ENCODE measurements at places on chromosomes 11 and 22. TPM values are rescaled to one million over a fixed set of nuclear protein-coding genes. Genes with fewer than 3 reads are reported as not detected.

TESMIN gene
- not detected for total RNA-seq

IRAG1 gene
- total RNA-seq, result 236 TPM

SLC5A1 gene
- total RNA-seq, result not detected

CHRNA10 gene
- not detected for total RNA-seq

DNA sequence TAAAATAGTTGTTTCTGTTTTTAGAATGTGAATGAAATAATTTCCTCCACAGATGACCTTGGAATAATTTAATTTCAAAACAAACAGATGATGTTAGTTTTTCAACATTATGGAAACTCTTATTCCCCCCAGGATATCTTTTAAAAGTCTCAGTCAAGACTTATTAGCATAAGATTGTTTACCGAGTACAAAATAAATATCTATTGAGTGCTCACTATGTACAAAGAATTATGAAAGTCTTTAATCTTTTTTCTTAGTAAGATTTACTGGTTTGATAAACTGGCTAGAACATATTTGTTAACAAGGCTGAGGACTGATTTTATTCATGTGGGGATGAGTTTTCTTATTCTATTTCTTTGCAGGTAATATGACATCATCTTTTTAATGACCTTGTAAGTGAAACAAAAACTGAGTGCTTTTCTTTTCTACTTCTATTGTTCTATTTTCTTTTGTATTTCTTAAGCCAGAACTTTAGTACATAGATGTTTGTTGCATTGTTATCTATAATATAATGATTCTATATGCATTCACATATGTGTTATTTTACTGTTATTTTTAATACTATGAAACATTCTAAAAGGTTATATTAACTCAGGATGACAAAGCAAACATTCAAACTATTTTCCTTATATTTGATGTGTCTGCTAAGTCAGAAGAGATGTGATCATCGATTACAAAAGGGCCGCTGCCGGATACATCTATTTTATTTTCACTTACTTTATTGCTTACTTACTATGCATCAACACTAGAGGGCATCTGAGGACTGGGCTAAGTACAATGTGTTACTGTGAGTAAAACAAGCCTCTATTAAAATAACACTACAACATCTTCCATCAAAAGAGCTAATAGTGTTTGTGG, 111.0 kb upstream of the ARHGAP42 start:
- H3K4me1 ChIP-seq, result no peaks in the 10 kb centered on the region
- no peaks in the 10 kb centered on the region for H3K27me3 ChIP-seq
- no peak overlapping the region for H3K4me3 ChIP-seq
- no peak for DNase-seq
- H3K27ac ChIP-seq, result no peak overlapping the region

GRCh38 chr22:27507935-27508526, 293.5 kb downstream of the MN1 start:
- no peak overlapping the region for H3K27ac ChIP-seq
- H3K36me3 ChIP-seq, result no peaks in the 10 kb centered on the region
- no peak overlapping the region for H3K4me3 ChIP-seq
- H3K4me1 ChIP-seq, result peaks cover 35% of the 10 kb centered on the region
- no peak for DNase-seq

DNA sequence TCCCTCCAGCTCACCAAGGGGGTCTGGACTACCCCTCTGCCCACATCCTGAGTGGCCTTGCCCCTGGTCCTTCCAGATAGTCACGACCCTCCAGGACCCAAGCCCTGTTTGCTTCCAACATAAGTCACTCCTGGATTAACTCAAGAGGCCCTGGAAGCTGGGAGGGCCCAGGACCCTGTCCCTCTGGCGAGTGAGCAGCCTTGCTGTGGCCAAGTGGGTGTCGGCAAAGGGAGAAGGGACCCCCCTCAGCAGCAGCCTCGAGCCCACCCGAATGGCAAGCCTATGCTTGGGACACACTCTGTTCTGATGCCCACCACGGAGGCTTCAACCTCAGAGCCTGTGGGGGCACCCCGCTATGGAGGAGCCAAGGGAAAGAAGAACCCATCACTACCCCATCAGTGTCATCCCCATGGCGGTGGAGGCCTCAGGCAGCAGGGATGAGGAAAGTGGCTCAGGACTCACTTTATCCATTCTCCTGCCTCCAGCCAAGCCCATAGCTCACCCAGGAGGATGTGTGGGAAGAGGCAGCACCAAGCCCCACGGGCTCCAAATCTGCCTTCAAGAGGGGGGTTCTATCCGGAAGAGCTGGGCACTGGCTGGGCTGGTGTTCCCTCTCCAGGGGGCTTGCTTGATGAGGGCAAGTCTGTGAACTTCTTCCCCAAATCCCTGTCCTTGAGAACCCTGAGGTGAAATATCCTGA, 12.5 kb downstream of the SLC22A12 start:
- H3K4me1 ChIP-seq, result peaks cover under 1% of the 10 kb centered on the region
- H3K27ac ChIP-seq, result no peak overlapping the region

- H3K4me1 ChIP-seq, result no peaks in the 10 kb centered on the region
- no peak overlapping the region for H3K4me3 ChIP-seq
- no peak for DNase-seq
- H3K27ac ChIP-seq, result no peak overlapping the region
Observed at GRCh38 chr11:45279645-45280044, 6.5 kb downstream of the SYT13 start.

GRCh38 chr11:128898580-128899344, 7.6 kb downstream of the KCNJ5 start:
- H3K27me3 ChIP-seq, result no peaks in the 10 kb centered on the region
- H3K4me3 ChIP-seq, result no peak overlapping the region
- DNase-seq, result no peak
- no peak overlapping the region for H3K27ac ChIP-seq

GRCh38 chr22:37100589-37101127, 8.9 kb downstream of the TMPRSS6 start:
- no peaks in the 10 kb centered on the region for H3K4me1 ChIP-seq
- H3K36me3 ChIP-seq, result no peaks in the 10 kb centered on the region
- no peak overlapping the region for H3K4me3 ChIP-seq
- H3K27me3 ChIP-seq, result no peaks in the 10 kb centered on the region

GRCh38 chr22:42414565-42415303, 17.5 kb downstream of the NFAM1 start:
- no peaks in the 10 kb centered on the region for H3K36me3 ChIP-seq
- no peak for DNase-seq
- H3K4me3 ChIP-seq, result no peak overlapping the region
- H3K4me1 ChIP-seq, result no peaks in the 10 kb centered on the region
- H3K27me3 ChIP-seq, result no peaks in the 10 kb centered on the region

- no peak for DNase-seq
- H3K36me3 ChIP-seq, result no peaks in the 10 kb centered on the region
- H3K4me1 ChIP-seq, result no peaks in the 10 kb centered on the region
- no peaks in the 10 kb centered on the region for H3K27me3 ChIP-seq
- no peak overlapping the region for H3K27ac ChIP-seq
Observed at GRCh38 chr11:111236383-111236782, 9.1 kb upstream of the POU2AF2 start.

DNA sequence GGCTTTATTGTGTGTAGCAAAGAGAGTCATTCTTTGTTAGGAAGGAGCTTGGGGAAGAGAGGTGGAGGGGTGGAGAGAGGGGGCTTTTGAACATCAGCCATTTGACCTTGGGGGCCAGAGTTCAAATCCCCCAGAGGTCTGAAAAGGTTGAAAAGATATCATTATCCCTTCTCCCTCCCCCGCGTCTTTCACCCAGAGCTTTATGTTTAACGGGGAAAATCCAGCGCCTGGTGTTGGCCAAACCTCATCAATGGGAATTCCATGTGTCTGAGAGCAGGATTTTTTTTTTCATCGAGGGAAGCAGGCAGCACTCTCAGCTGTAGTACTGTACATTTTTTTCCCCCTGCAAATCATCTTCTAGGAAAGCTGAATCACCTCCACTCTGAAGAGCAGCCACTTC, 122.4 kb upstream of the HSD17B12 start:
- no peak overlapping the region for H3K4me3 ChIP-seq
- H3K36me3 ChIP-seq, result no peaks in the 10 kb centered on the region
- H3K27me3 ChIP-seq, result peaks cover 4% of the 10 kb centered on the region
- H3K27ac ChIP-seq, result no peak overlapping the region

DNA sequence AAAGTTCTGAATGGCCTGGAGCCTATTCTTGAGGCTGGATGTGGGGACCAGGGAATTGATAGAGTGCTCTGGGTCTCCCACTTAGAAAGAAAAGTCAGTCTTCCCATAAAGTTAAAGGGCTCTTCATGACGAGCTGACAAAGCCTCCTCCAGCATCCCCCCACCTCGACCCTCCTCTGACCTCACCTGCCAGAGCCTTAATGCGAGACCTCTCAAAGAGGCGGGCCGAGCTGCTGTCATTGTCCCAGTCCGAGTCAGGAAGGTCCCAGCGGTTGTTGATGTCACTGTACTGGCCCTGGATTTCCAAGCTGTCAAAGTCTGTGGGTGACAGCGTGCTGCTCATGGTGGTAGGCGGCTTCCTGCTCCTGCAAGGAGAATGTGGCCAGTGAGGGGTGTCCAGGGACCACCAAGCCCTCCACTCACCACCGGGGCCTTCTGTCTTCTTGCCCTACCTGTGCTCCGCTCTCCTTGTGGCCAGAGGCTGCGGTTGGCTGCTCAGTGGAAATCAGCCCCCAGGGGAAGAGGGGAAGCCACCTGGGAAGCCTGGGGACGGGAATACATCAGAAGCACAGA, 8.0 kb downstream of the SPTBN2 start:
- DNase-seq, result no peak
- no peak overlapping the region for H3K27ac ChIP-seq
- H3K4me1 ChIP-seq, result no peaks in the 10 kb centered on the region
- H3K36me3 ChIP-seq, result no peaks in the 10 kb centered on the region

DNA sequence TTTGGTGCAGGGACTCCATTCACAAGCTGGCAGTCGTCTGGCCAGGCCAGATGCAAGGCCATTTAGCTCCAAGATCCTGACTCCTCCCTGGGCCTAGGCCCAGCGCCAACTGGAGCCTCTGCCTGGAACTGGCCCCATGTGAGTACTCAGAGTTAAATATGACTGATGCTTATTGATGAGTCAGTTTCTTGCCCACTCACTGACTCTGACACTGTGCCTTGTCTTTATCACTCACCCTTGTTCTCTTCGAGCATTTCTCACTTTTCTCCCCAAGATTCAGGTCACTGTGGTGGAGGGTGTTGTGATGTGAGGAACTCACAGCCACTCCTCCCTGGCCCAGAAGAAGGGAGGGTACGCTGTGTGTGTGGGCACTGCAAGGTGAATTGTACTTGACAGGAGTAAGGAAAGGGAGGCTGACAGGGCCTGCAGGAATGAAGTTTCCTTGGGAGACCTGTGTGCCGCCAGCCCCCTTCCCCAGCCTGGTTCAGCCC, 23.2 kb upstream of the ST3GAL4 start:
- no peaks in the 10 kb centered on the region for H3K27me3 ChIP-seq
- no peaks in the 10 kb centered on the region for H3K4me1 ChIP-seq
- no peak overlapping the region for H3K27ac ChIP-seq
- peaks cover 7% of the 10 kb centered on the region for H3K36me3 ChIP-seq
- peak; percentile 70 for DNase-seq

DNA sequence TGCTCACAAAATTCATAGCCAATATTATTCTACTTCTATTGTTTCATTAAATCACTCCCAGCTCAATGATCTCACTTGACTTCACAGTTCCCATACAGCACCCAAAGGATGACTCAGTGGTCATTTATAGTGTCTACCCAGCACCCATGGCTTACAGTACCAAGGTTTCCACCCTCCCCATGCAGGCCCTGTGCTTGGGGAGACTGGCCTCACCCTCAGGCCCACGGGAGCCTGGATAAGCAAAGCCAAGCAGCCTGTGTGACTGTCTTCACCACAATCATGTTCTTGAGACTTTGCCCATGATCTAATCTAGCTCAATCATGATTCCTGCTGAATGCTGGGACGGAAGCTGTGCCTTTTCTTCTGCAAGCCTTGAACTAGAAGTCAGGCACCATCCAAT, 97.6 kb downstream of the SLC36A4 start:
- no peak overlapping the region for H3K4me3 ChIP-seq
- no peak for DNase-seq
- no peaks in the 10 kb centered on the region for H3K36me3 ChIP-seq
- H3K4me1 ChIP-seq, result no peaks in the 10 kb centered on the region
- no peak overlapping the region for H3K27ac ChIP-seq
- H3K27me3 ChIP-seq, result no peaks in the 10 kb centered on the region

DNA sequence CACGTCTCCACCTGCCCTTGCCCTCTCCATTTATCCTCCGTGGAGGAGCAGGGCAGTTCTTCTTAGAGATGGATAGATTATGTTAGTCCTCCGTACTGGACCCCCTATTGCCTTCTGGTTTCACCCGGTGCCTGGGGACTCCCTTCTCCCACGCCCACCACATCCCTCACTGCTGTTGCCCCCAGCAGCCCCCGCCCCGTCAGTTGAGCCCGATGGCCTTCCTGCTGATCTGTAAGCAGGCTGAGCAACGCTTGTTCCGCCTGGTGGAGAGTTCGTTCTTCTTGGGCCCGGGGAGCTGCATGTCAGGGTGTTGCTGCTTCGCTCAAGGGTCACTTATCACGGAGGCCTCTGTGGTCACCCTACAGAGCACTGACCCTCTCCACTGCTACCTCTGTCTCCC, 34.2 kb downstream of the B3GAT1 start:
- DNase-seq, result no peak
- H3K4me3 ChIP-seq, result no peak overlapping the region
- no peaks in the 10 kb centered on the region for H3K27me3 ChIP-seq
- H3K4me1 ChIP-seq, result no peaks in the 10 kb centered on the region
- no peak overlapping the region for H3K27ac ChIP-seq
- H3K36me3 ChIP-seq, result no peaks in the 10 kb centered on the region

DNA sequence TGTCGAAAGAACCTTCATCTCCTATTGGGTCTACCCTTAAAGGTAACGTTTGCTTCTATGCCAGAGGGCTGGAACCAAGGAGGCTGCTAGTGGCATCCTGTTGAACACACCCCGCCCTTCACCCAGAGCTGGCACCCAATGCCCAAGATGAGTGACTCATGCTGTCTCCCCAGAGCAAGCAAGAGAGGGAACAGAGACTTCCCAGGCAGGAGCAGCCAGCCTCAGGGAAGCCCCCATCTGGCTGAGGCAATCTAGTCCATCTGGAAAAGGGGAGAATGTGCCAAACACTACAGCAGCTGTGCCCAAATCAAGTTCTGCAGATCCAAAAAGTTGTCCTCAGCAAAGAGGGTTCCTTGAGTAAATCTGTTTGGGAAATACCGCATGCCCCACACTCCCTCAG, 91.9 kb upstream of the TP53I11 start:
- no peak overlapping the region for H3K27ac ChIP-seq
- H3K4me3 ChIP-seq, result no peak overlapping the region
- no peaks in the 10 kb centered on the region for H3K27me3 ChIP-seq
- DNase-seq, result peak; percentile 25
- peaks cover 2% of the 10 kb centered on the region for H3K4me1 ChIP-seq

DNA sequence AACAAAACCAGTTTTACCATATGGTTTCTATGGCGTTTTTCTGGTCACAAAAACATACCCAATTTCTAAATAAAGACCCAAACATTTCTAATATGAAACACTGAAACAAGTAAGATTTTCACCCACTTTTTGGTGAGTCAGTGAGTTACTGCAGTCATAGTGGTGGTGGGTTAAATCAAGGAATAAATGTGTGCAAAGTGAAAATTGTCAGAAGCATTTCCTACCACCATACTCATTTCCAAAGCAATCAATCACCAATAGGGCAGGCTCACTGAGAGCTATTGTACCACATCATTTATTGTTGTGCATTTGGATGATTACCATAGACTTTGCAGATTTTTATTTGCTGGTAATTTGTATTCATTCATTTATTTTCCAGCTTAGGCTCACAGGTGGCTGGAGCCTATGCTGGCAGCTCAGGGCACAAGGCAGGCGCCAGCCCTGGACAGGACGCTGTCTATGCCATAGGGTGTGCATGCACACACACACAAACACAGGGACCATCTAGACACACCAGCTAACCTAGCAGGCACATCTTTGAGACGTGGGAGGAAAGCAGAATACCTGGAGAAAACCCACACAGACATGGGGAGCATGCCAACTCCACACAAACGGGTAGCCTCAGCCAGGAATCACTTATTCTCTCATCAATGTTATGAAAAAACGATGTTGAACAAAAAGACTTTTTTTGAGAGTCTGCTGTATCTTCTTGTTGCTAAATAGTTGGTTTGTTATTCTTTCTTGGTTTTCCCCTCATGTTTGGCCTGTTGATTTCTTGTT, 5.1 kb downstream of the FAM118B start:
- no peaks in the 10 kb centered on the region for H3K36me3 ChIP-seq
- H3K27ac ChIP-seq, result no peak overlapping the region
- no peaks in the 10 kb centered on the region for H3K4me1 ChIP-seq
